ENCODE measurements at places on chromosomes 7 and 10. TPM values are rescaled to one million over a fixed set of nuclear protein-coding genes. Genes with fewer than 3 reads are reported as not detected.

Gene OPALIN
- polyA plus RNA-seq: not detected

Gene LIPM
- not detected for polyA plus RNA-seq

Gene VSTM4
- polyA plus RNA-seq: 3.6 TPM

Gene FOXP2
- 1.3 TPM for polyA plus RNA-seq

Gene SLC18A2
- 1.0 TPM for polyA plus RNA-seq

Gene BTBD16
- polyA plus RNA-seq: 0.16 TPM

Gene LDB1
- polyA plus RNA-seq: 42.2 TPM

Gene SYT15B
- polyA plus RNA-seq: not detected

Gene AFAP1L2
- 0.75 TPM for polyA plus RNA-seq

Gene CCDC186
- polyA plus RNA-seq: 10.8 TPM
